A549 (cell line): ENCODE measurements at places on chromosomes 4 and X. TPM values are rescaled to one million over a fixed set of nuclear protein-coding genes. Genes with fewer than 3 reads are reported as not detected.

DNA sequence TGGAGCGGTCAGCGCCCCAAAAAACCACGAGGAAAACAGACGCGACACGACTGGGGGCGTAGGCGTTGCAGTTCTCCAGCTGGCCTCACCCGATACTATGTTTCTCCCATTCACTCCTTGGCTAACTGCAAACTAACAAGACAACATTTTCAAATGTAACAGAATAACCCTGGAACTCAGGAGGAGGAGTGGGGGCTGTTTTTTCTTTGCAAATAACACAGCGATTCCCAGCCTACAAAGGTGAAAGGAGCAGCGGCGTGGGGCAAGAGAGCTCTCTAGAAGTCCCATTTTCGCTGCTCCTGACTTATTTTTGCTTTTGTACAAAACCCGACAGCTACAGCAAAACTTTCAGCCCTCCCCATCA lies 1.6 kb downstream of the SOX3 start:
- DNase-seq, result no peak

- no peak for DNase-seq
Observed at GRCh38 chr4:127410201-127410600, 222.6 kb upstream of the INTU start.

GRCh38 chrX:137432609-137433008 lies 133.3 kb upstream of the ZIC3 start:
- peak; percentile 25 for DNase-seq

- no peak for DNase-seq
Observed at GRCh38 chr4:182306792-182307507, 63.7 kb downstream of the TENM3 start.

DNA sequence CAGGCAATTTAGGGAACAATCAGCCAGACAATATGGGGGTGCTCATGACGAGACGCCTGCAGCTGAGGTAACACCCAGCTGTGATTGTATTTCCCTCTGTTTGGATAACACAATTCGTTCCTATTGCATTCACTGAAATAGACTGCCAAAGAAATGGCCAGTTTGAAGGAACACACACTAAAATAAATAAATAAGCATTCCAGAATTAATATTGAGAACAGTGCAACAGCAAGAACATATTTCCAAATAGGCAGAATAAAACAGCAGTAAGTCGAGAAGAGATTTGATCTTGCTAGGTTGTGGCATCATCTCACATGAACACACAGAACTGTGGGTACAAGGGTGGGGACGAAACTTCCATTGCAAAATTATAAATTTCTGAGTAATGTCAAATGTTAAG lies 133.5 kb upstream of the FAM47B start:
- no peak for DNase-seq

GRCh38 chr4:119232286-119232685 lies 19.8 kb downstream of the USP53 start:
- no peak for DNase-seq

GRCh38 chr4:135718019-135718418 lies 1516.4 kb upstream of the PABPC4L start:
- no peak for DNase-seq

- peak; percentile 12 for DNase-seq
Observed at GRCh38 chr4:58776627-58777026, 1666.4 kb upstream of the IGFBP7 start.

DNA sequence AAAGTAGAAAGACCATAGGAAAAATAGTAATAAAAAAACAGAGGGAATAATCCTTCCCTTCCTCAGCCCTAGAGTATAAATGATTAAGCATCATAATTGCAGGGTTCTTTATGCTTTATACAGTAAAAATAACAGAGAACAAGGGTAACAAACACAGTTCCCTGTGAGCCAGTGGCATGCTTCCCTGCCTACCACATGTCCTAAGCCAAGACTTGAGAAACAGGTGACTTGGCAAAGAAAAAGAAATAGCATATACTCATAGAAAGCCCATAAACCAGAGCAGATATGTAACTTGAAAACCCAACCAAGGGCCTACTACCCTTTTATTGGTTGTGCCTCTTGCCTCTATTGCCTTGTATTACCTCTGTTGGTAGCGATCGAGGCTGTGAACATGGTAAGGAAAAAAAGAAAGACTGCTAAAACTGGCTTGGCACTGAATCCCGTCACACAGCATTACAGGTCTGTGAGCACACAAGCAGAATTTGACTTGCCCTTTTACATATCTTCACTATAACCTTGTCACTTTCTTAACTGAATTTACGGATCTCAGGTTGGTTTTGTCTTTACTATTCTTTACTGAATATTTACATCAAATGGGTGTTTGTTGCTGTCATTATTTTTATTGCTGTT lies 30.9 kb upstream of the MYOZ2 start:
- no peak for DNase-seq

GRCh38 chr4:109067508-109068235 lies 234.8 kb downstream of the COL25A1 start:
- DNase-seq, result no peak

- no peak for DNase-seq
Observed at GRCh38 chr4:106691749-106692148, 323.2 kb upstream of the GIMD1 start.

GRCh38 chr4:107877361-107877760 lies 52.6 kb downstream of the SGMS2 start:
- DNase-seq, result no peak

Gene NHSL2
- polyA plus RNA-seq, result 0.26 to 0.31 TPM (median 0.29 TPM) in 3 replicates

Gene HERC5
- polyA plus RNA-seq, result 4.1 to 4.4 TPM (median 4.3 TPM) in 3 replicates

Gene IL9R
- polyA plus RNA-seq, result 0.12 to 0.13 TPM (median 0.13 TPM) in 3 replicates

Gene PLRG1
- polyA plus RNA-seq, result 50.4 to 52.0 TPM (median 50.4 TPM) in 3 replicates

Gene RTL5
- polyA plus RNA-seq, result 2.9 to 3.3 TPM (median 3.2 TPM) in 3 replicates
